ENCODE measurements at places on chromosomes 6 and 20.
A peak's percentile ranks its signal among the peaks of the same experiment; 100 is the strongest.

- DNase-seq: no peak
Observed at GRCh38 chr20:34627458-34627857, 49.4 kb downstream of the PIGU start.

DNA sequence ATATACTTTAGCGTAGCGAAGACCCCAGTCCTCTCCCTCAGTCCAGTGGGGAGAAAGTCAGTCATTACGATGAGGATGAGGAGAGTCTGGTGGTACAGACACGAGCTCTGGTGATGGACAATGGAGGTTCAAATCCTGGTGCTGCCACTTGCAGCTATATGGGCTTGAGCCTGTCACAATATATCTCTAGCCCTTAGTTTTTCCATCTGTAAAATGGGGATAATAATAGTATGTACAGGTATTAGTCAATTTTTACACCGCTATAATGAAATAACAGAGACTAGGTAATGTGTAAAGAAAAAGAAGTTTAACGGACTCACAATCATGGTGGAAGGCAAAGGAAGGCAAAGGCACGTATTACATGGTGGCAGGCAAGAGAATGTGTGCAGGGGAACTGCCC is 237.9 kb downstream of the BCAS1 start:
- DNase-seq: no peak

DNA sequence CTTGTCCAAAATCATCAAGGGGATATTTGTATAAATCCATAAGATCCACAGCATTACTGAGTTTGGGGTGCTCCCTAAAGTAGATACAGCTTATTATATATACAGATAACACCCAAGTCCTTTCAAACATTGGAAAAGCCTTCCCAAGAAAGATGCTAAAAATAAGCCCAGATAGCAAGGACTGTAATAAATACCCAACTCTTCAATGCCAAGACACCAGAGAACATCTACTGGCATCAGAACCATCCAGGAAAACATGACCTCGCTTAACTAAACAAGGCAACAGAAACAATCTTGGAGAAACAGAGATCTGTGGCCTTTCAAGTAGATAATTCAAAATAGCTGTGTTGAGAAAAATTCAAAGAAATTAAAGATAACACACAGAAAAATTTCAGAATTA is 761.4 kb downstream of the GRIK2 start:
- no peak for DNase-seq

DNA sequence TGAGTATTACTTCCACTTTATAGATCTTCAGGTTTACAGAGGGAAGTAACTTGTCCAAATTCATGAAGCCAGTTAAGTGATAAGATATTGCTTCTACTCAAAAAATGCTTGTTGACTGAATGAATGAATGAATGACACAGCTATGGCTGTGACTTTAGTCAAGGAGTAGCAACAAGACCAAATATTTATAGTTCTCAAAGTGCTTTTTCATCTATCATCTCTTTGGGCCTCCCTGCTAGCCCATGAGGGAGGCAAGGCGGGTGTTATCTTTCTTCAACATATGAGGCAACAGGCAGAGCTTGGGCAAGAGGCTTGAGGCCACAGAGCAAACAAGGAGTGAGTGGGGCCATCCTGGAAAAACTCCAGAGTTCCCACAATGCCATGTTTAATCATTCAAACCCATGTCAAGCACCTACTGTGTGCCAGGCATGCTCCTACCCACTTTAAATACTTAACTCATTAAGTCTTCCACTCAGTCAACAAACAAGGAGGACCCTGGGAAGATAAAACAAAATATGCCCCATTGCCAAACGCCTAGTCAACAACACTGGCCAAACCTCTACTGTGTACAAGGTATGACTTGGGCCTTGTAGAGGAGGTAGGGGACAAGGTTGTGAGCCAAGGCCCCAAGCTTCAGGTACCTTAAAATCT is 15.9 kb downstream of the BCL2L1 start:
- DNase-seq: no peak

- no peak for DNase-seq
Observed at GRCh38 chr20:52311209-52311794, 119.7 kb upstream of the ZFP64 start.

DNA sequence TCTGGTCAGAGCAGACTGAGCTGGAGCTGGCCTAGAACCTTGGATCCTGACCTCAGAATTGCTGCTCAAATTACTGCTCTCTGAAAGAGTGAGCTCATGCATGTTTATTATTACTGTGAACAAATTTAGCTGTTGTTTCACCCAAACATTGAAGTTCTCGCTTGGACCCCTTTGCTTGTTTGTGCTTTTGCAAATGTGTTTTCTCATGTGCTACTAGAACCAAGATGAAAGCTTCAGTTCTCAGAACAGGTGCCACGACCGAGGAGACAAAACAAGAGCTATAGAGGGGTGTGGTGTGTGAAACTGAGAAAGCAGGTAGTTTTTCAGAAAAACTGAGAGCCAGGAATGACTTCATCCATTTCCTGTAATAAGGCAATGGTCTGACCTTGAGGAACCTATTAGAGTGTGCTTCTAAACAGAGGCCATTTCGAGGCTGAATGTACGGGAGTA is 50.0 kb upstream of the ESR1 start:
- DNase-seq: peak; percentile 28

GRCh38 chr6:135382182-135382628 is 115.3 kb downstream of the AHI1 start:
- no peak for DNase-seq

DNA sequence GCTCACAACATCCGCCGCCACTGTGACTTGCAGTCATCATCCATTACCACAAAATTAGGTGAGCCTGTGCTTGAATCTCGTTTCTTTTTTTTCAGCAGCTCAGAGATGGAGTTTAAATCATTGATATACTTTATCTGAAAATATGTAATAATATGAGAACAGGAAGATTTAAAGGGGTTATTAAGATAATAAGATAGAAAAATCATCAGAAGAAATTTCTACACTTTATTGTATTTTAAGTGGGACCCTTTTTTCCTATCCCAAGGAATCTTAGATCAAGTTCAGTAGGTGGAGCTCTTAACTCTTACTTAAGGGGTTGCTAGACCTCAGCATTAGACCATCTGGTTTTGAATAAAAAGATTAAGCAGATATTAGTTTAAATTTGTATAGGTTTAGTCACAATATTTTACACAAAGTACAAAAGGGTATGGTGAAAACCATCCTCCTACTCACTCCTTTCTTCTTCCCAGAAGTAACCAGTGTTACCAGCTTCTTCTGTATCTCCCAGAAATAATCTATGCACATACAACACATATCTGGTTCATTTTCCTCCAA is 9.4 kb upstream of the NCOA7 start:
- DNase-seq: no peak

DNA sequence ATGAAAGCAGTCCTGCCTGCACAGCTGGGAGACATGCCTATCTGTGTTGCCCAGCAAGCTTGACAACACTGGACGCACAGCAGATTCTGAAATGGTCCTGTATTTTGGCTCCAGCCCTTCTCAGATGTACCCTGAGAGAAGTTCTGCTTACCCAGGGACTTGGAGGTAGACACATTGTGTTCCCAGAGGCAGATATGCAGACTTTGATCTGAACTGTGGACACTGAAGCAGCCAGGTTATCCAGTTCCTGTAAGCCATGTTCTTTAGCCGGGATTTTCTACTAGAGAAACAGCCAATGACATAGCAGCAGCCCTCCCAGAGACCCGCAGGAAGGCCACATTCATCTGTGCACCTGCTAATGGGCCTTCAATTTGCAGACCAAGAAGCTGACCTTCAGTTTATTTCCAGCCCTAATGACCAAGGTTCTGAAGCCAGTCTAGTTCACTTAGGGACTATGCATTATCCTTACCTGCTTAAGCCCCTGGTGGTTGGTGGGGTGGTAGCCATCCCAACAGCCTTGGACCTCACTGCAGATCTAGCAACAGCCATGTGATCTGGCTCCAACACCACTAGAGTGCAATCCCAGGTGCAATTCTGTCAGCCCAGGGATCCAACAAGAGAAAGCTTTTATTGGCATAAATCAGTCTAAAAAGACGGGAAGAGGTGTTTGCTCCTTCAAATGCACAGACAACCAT is 134.2 kb downstream of the MEI4 start:
- no peak for DNase-seq
